Caco-2 (cell line): ENCODE measurements at places on chromosomes 16 and 17.
A peak's percentile ranks its signal among the peaks of the same experiment; 100 is the strongest.

DNA sequence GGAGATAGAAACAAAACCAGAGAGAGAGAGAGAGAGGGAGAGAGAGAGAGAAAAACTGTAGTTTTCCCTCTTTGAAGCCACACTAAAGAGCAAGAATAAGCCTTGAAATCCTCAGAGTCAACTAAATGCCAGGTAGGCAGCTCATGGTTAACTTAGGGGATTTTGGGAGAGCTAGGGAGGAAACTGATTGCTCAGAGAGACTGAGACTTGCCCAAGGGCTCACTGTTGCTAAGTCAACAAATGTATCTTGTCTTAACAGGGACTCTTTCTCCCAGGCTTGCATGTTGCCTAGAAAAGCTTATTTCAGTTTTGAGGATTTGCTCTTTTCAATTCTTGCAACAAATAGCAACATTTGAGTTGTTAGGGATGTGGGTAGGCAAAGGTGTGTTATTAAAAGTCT lies 4.5 kb upstream of the SLC5A11 start:
- no peak for DNase-seq

DNA sequence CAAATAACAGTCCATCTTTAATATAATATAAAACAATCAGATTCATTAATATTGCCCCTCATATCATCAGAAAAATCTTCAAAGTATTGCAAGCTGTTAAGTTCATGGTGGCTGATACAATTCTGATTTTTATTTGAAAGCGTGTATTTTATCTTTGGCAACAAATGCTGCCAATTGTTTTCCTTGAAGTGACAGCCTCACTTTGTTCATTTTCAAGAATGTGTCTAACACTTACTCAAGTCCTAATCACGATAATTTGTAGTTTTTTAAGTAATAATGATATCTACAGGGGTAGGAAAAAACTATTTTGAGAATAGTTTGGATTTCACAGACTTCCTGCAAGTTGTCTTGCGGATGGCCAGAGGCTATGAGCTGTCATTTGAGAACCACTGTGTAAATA lies 75.8 kb downstream of the HS3ST3B1 start:
- DNase-seq = no peak

- no peak for DNase-seq
These were observed 6.5 kb upstream of the LLGL1 start for GRCh38 chr17:18218756-18219415.

- no peak for DNase-seq
These were observed 475 bp upstream of the AMDHD2 start for GRCh38 chr16:2519711-2520080.

DNA sequence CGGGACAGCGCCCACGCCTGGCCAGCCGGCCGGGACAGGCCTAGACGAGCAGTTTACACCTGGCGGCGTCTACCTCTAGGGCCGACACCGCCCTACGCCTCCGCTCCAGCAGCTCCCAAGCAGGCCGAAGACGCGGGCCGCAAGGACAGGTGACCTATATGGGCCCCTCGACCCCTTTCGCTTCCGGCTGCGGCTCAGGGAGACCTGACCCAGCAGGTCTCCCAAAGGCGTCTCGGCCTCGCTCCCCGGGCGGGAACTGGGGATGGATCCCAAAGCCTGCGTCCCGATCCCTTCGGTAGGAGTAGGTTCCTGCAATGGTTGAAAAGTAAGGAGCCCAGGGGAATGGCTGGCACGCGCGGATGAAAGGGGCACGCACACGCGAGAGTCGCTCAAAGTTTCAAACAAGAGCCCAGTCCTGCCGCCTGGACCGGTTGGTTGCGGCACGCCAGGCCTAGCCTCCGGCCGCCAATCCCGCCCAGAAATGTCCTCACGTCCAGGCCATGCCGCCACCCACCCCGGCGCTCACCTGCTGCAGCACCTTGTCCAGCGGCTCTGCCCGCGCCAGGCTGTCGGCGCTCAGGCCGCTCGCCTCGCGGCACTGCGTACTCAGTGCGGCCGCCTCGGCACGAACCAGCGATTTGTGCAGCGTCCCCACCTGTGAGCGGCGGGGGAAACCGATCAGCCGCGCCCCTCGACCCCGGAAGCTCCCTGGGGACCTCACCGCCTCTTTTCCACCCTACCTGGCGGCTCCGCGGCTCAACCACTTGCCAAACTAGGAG lies 630 bp downstream of the ESRP2 start:
- peak; percentile 77 for DNase-seq

DNA sequence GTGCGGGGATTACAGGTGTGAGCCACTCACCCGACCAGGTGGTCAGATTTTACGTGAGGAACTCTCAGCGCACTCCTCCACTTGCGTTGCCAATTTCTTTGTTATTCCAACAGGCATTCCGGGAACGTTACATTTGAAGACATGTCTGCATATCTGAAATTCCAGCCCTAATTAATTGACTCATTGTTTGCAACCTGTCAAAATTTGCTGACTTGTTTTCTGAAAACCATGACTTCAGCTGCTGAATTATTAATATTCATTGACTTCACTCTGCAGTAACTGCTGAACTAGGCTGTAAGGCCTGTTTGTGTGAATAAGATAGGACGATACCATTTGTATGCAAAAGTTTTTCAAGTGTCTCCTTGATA lies 16.6 kb downstream of the G6PC1 start:
- no peak for DNase-seq

- no peak for DNase-seq
These were observed 15.5 kb downstream of the MPO start for GRCh38 chr17:58265271-58265670.

- no peak for DNase-seq
These were observed 142.4 kb upstream of the IRX3 start for GRCh38 chr16:54429029-54429428.

GRCh38 chr17:44223541-44224071 lies 4.1 kb upstream of the UBTF start:
- DNase-seq = no peak

- DNase-seq = peak; percentile 64
These were observed 339.8 kb upstream of the PSMD7 start for GRCh38 chr16:73956587-73957494.

GRCh38 chr17:81386646-81387099 lies 8.6 kb upstream of the BAHCC1 start:
- DNase-seq = no peak

DNA sequence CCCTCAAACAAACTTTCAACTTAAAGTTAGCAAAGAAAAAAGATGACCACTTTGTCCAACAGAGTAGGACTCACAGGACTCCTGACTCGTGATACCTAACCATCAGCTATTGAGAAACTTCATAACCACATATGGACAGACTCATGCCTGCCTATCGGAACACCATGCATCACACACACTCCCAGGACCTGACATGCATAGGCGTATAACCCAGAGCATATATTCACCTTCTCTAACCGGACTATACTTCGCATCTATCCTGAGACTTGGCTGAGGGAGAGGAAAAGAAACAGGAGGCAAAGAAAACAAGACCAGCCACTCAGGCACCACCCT lies 2.2 kb downstream of the PIP4K2B start:
- no peak for DNase-seq

- no peak for DNase-seq
These were observed 35.1 kb downstream of the GRB2 start for GRCh38 chr17:75370286-75370915.

GRCh38 chr17:35540589-35541404 lies 3.3 kb upstream of the SLFN12L start:
- no peak for DNase-seq

- DNase-seq = no peak
These were observed 1.5 kb upstream of the ABCA6 start for GRCh38 chr17:69143151-69143550.

GRCh38 chr16:86854058-86854621 lies 275.8 kb downstream of the FOXL1 start:
- no peak for DNase-seq

- DNase-seq = no peak
These were observed 12.0 kb downstream of the SP2 start for GRCh38 chr17:47907932-47908562.

DNA sequence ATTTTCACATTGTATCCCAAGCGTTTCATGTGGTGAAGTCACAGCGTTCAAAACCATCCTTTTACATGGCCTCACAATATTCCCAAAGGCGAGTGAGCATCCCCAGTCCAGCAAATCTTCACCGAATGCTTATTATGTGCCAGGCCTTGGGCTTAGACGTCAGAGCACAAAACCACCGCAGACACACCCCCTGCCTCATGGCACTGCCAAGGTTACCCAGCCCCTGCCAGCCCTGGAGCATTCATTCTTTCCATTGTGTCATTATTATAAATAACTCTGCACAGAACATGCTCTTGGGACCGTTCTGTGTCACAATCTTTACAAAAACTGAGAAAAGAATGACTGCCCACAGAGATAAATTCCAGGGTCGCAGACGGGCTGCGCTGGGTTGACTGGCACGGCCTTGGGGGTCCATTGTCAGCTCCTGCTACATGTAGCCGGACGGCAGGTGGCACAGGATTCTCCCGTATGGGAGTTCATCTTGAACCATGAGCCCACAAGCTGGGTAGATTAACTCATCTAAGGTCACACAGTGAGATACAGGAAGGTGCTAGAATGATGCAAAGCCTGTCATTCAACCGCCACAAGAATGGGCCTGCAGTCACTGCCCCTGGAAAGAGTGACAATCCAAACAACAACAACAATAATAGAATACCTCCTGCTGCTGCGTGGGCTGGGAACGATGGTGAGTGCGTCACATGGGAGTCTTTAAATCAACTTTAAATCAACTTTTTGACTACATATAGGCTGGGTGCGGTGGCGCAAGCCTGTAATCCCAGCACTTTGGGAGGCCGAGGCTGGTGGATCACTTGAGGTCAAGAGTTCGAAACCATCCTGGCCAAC lies 4.5 kb upstream of the NECAB2 start:
- DNase-seq = no peak

DNA sequence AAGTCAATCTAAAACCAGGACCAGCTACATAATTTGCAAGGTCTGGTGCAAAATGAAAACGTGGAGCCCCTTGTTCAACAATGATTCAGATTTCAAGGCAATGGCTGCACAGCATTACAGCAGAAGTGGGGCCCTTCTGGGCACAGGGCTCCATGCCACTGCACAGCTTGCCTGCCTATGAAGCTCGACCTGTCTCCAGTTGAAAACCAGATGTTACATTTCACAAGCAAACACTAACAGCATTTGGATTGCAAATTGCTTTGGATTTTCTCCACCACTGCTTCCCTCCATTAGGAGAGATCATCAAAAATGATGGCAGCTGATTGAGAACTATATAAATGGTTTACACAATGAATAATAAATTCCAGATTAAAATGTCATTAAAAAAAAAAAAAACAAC lies 551.4 kb upstream of the ZFHX3 start:
- no peak for DNase-seq

DNA sequence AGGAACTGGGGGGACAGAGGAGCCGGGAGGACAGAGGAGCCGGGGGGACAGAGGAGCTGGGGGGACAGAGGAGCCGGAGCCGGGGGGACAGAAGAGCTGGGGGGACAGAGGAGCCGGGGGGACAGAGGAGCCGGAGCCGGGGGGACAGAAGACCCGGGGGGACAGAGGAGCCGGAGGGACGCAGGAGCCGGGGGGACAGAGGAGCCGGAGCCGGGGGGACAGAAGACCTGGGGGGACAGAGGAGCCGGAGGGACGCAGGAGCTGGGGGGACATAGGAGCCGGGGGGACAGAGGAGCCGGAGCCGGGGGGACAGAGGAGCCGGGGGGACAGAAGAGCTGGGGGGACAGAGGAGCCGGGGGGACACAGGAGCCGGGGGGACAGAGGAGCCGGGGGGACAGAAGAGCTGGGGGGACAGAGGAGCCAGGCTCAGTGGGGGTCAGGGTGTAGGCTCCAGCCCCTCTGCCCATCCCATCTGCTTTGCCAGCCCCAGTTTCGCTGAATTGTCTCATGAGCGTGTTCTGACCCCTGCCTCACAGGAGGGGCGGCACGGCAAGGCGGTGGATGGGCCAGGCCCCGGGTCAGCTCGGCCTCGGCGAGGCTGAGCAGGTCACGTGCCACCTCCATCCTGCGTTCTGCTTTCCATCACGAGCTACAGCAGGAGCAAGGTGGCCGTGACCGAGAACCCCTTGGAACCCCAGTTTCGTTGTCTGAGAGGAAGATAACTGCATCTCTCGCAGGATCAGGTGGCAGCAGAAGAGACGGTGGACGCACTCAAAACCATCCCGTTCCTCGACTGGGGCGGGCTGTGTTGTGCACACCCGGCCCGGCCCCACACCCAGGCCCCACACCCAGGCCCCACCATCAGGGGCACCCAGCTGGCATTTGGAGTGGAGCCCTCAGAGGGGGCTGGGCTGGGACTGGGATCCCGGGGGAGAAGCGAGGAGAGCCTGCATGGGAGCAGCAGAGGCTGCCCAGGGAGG lies 26.1 kb upstream of the CBFA2T3 start:
- DNase-seq = no peak

- DNase-seq = no peak
These were observed 14.1 kb downstream of the DHRS7B start for GRCh38 chr17:21140911-21141310.

DNA sequence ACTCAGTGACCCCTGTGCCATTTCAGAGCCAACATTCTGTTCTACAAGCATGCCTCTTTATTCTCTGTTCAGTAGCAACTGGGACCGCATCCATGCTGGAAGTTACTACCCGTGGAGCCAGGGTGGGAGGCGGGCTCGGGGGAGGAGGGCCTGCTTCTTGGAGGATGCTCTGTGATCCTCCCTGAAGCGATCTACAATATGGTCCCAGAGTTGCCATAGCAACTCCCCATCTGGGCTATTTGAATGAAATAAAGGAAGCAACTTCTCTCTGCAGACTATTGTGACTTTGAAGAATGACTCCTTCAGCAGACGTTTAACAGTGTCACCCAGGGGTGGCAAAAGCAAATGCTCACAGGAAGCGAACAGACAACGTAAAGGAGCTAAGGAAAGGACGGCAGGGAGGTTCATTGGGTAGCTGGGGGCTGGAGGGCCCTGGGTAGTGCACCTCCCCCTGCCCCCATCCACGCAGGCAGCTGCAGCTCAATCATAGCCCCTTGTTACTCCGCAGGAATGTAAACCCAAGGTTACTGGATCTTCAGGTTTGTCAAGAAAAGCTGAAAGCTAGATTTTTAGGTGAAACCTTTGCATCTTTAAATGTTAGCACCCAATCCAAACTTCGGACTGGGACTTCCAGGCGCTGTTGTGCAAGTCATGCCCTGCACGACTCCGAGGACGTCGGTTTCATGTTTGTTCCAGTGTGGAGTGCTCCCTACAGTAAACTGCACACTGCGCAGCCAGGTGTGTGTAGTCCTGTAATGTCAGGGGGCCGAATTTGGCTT lies 51.1 kb upstream of the MEAK7 start:
- peak; percentile 64 for DNase-seq

- peak; percentile 35 for DNase-seq
These were observed 18.7 kb downstream of the RAB40B start for GRCh38 chr17:82679586-82680465.

GRCh38 chr17:28926786-28927185 lies 23.9 kb upstream of the DHRS13 start:
- no peak for DNase-seq

- DNase-seq = no peak
These were observed 2.0 kb downstream of the TMC5 start for GRCh38 chr16:19419698-19420075.

GRCh38 chr17:75731086-75731715 lies 9.9 kb downstream of the ITGB4 start:
- no peak for DNase-seq
